ENCODE measurements at places on chromosomes 7 and 10. TPM values are rescaled to one million over a fixed set of nuclear protein-coding genes. Genes with fewer than 3 reads are reported as not detected.

- DNase-seq, result no peak
Observed at GRCh38 chr7:159019111-159019510, 125.6 kb downstream of the VIPR2 start.

DNA sequence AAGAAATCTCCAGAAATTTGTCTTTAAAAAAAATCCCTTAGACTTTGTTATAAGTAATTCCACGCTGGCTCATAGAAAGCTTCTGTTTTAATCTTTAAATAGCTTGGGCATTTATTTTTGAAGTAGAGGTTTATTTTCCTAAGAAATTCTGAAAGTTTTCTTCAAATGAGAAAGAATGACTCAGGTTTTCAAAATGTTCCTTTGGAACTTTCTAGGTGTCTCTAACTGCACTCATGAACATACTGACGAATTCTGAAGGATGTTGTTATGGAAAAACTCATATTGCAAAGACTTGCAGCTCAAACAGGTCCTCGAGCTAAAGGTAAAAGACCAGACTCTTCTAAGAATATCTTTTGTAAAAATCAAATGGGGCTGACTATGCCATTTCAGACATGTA is 10.7 kb downstream of the DGKI start:
- no peak for DNase-seq

DNA sequence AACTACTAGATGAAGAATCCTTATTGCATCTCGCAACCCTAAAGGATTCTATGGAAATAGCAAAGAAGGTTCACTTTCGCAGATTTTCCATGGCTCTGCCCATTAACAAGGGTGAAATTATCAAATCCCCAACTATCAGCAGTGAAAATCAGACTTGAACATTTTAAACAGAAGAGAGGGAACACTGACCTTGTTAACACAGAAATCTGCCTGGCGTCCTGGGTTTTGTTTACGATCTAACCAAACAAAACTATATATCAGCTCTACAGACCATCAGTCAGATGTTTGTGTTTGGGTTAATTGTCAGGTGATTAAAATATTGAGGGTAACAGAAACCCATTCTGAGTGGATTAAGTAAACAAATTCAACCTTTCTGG is 1.9 kb downstream of the CTTNBP2 start:
- no peak for DNase-seq

Gene CCL26
- not detected for total RNA-seq

- no peak for DNase-seq
Observed at GRCh38 chr7:153446490-153446889, 605.7 kb upstream of the DPP6 start.

Gene GIMAP1
- not detected for total RNA-seq

DNA sequence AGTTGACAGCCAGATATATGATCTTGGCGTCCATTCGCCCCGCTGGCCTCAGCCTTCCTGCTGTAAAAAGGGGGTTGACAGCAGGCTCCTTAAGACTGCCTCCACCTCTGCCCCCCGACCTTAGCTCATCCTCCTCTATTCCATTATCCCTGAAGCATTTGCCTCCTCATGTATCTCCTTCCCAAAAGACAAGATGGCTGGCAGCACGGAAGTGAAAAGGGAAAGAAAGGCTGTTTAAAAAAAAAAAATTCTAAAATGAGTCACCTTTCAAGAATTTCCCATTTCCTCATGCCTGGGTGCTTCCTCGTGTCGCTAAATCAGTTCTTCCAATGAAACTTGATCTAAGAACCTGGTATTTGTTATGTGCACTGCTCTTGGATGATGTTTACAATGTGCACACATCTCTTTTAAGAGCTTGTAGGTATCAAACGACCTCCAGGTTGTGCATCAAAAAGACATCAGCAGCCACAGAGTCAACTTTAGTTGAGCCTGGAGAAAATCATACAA is 1.7 kb downstream of the SCRN1 start:
- DNase-seq, result peak; percentile 84

DNA sequence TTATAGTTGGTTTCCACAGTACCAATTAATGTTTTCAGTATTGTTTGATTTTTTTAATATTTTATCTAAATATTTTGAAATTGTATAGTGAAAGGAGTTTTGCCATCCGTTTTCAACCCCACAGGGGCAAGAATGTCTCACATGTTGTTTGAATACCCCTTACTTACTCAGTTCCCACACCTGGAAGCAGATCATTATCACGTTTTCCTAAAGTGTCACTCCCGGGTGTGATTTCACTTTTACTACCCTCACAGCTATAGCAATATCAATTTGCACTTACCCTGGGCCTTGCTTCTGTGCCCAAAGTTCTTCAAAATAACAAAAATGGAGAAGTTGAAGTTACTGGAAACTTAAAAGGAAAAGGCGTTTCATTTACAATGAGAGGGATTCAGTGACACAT is 228.1 kb downstream of the CSTF2T start:
- DNase-seq, result no peak

Gene HPSE2
- not detected for total RNA-seq

DNA sequence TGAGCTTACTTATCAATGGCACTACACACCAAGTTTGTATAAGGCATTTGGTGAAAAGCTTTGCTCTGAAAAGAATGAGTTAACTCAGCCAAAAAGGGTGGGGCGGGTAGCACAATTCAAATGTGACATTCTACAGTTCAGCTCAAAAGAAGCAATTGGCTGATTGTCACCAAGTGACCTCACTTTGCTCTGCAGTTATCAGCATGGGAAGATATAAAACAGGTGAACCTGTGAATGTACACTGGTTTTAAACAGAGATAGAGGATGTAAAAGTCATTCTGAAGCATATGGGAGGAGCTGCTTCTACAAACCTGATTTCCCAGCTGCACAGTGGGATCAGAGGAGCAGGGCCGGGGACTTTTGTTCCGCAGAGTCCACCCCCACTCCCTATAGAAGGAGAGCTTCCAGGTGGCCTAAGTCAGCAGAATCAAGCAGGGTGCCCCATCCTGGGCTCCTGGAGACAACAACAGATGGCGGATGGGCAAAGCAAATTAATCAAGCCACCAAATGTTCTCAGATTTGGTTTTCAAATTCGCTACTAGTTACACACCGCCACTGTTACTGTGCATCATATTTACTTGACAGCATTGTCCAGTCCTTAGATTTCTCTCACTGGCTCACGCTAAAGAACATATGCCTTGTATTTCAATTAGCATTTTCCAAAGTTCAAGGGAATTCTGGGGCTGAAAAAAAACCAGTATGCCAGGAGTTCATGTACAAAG is 27.5 kb upstream of the NPVF start:
- DNase-seq, result no peak

Gene SND1
- total RNA-seq, result 70.6 TPM

DNA sequence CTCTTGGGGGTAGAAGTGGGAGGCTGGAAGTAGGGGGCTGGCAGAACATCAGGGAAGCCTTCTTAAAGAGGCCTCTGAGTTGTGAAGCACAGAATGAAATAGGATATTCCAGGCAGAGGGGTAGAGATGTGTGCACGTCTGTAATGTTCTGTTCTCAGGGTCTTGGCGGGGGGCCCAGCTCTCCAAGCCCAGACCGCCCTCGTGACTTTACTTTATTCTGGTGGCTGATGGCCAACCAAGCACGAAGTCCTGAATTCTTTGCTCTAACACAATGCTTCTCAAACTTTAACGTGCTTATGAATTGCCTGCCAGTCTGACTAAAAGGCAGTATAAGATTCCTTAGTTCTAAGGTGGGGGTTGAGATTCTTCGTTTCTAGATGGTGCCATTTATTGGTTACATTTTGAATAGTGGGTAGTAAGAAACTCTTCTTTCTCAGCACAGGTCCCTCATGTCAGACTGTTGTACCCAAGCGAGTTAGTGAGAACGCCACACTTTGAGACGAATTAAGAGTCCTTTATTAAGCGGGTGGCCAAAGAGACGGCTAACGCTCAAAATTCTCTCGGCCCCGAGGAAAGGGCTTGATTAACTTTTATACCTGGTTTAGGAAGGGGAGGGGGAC is 8.2 kb downstream of the PRXL2A start:
- no peak for DNase-seq

Data from Caki2 (cell line).